ENCODE measurements at places on chromosomes 1 and 21.
A peak's percentile ranks its signal among the peaks of the same experiment; 100 is the strongest.

- DNase-seq, result no peak
These were observed 19.8 kb upstream of the SARS1 start for GRCh38 chr1:109193653-109194590.

GRCh38 chr1:246788895-246789338 lies 64.7 kb downstream of the SCCPDH start:
- no peak for DNase-seq

GRCh38 chr1:186059311-186059710 lies 315.7 kb downstream of the TPR start:
- DNase-seq, result no peak

DNA sequence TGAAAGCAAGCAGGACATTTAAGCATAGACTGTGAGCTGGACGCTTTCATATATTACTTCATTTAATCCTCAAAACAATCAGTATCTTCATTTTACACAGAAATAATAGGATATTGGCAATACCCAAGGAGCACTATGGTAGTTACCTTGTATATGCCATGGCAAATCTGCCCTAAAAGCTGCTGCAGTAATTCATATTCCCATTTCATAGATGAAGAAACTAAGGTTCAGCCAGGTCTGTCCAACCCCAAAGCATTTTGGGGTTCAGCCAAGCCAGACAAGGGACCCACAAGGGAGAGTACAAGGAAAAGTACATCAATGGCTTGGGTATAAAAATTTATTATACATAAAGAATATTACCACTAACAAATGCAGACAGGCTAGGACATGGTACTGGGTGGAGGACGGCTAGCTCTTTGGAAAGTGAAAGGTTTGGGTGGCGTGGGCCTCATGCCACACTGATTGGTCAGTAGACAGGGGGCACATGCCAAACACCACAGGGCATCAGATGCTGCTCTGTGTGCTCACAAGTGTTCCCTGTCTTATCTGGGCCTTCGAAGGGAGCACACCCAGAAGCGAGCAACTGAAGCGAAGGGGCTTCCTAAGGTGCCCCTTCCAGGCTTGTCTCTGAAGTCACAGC lies 23.9 kb upstream of the PTAFR start:
- DNase-seq, result no peak

DNA sequence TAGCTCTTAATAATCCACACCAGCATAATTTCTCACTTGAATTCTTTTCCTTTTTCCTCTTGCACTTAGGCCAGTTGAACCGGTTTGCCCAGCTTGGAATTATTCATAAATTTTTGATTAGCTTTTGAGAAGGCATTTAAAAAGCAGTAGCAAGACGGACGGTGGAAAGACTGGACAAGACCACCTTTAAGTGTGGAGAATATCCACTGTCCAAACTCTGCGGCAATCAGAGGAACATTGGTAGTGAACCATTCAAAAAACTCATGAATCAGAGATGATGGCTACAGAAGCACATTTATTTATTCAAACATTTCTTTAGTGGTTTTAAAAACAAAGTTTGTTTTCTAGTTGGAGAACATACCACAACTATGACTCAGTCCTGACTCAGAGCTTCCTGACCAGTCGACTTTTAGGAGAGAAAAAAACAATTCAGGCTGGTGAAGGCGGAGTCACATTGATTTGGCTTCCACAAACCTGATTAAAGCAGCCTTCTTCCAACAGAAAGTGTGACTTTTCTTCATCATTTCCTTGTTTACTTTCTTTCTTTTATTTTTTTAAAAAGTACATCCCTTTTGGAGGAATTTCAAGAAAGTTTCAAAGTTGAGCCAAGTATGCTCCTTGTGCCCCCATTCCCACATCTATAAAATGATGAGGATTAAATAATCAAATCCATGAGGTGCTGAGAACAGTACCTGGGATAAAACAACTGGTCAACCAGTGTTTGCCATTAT lies 128.8 kb downstream of the ADSS2 start:
- DNase-seq, result no peak

DNA sequence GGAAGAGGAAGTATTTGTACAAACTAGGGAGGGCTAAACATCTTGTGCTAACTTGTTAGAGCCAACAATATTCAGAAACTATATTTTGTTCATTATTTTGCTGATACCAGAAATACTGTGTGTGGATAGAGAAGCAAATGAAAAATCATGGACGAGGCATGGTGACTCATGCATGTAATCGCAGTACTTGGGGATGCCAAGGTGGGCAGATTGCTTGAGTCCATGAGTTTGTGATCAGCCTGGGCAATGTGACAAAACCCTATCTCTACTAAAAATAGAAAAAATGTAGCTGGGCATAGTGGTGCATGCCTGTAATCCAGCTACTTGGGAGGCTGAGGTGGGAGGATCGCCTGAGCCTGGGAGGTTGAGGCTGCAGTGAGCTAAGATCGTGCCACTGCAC lies 13.4 kb downstream of the LRRC41 start:
- DNase-seq, result no peak

DNA sequence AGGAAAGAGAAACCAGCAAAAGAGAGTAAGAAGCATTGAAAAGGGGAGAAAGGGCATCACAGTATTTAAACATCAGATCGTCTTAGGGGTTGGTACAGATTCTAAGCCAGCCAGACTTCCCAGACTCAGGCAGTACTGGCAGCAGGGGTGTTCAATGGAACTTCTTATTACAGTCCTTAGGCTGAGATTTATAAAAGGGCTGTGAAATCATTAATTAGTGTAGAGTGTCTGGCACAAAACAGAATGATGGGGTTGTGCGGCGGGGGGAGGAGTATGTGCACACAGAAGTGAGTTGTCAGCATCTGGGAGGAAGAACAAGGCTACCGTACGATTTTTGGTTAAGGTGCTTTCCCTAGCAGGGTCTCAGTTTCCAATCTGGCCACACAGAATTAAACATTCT lies 38.2 kb downstream of the ARHGEF11 start:
- no peak for DNase-seq

GRCh38 chr1:110207831-110208230 lies 2.3 kb upstream of the KCNC4 start:
- DNase-seq, result no peak

DNA sequence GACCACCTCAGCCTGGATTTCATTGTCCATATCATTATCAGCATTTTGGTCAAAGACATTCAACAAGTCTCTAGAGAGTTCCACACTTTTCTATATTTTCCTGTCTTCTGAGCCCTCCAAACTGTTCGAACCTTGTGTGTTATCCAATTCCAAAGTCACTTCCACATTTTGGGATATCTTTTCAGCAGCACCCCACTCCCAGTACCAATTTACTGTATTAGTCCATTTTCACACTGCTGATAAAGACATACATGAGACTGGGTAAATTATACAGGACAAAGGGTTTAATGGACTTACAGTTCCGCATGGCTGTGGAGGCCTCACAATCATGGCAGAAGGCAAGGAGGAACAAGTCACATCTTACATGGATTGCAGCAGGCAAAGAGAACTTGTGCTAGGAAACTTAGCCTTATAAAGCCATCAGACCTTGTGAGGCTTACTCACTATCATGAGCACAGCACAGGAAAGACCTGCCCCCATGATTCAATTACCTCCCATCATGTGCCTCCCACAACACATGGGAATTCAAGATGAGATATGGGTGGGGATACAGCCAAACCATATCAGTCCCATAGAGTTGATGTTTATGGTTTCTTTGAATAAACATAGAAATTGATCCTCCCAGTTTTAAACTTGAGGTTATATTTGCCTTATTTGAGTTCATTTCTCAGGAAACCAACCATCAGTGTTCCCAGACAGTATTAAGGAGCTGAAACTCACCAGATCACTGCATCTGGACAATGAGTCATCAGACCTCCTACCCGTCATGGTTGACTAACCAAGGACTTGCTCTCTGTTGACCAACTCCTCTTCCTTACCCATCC lies 322.7 kb upstream of the DUSP10 start:
- no peak for DNase-seq

DNA sequence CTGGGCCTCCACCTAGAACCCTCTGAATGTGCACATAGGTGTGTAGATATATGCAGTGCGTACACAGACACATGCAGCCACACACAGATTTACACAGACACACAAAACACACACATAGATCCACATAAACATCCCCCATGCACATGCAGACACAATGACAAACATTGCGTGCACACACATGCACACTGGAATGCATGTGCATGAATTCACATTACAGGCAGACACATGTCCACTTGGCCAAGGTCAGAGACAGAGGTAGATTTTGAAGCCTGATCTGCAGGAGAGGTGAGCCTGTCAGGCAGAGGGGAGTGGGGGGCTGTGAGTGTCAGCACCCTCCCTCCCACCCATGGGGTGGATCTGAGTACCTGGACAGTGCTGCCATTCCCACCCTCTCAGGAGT lies 338.5 kb downstream of the PTPRU start:
- DNase-seq, result no peak

DNA sequence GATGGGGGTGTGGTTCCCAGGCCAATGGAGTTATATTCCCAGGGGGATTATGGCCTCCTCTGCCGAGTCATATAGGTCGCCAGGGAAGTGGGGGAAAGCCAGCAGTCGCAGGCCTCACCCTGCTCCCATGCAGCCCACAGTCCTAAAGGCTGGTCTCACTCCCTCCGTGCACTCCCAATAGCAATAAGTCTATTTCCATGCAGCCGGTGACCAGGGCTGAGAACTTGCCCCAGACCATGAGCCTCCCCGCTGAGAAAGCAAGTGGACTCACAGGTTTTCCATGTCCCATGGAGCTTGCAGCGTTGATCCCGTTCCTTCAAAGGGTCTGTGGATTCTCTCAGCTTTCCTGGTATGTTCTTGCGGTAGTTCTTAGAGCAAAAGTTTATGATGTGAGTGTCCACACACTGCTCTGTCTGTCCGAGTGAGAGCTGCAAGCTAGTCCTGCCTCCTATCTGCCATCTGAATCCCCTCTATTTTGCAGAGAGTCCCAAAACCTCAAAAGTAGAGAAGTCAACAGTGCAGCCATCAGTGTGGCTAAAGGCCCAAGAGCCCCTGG lies 81.7 kb upstream of the TMPRSS2 start:
- no peak for DNase-seq

DNA sequence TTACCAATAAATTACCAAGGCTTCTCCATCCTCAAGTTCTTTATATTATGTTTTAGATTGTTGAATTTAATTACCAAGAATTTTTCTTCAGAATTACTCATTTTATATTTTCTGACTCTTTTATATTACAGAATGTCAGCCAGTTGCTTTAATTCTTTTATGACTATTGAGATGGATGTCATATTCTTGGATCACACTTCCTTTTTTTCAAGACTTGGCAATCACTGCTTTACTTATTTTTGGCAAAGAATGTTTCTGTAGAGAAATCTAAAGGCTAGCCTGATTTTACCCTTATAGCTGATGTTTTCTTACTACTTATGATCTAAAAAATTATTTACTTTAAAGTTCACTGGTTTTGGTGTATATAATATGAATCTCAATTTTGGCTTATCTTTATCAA lies 721.1 kb upstream of the TMPRSS15 start:
- DNase-seq, result no peak

DNA sequence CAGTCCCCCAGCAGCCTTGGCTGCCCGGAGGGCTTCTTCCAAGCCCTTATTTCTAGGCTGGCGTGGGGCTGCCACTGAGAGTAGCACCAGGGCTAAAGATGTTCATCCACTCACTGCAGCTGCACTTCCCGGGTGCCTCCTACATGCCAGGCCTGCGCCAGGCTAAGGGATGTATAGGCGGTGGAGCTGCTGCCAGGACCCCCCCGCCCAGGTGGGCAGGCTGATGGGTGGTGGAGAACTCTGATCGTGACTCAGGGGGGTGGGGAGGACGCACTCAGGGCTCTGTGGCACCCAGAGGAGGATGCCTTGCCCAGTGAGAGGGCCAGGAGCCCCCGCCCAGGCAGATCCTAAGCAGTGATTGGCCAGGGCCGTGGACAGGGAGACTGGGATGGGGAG lies 34.1 kb downstream of the CFAP74 start:
- DNase-seq, result no peak

DNA sequence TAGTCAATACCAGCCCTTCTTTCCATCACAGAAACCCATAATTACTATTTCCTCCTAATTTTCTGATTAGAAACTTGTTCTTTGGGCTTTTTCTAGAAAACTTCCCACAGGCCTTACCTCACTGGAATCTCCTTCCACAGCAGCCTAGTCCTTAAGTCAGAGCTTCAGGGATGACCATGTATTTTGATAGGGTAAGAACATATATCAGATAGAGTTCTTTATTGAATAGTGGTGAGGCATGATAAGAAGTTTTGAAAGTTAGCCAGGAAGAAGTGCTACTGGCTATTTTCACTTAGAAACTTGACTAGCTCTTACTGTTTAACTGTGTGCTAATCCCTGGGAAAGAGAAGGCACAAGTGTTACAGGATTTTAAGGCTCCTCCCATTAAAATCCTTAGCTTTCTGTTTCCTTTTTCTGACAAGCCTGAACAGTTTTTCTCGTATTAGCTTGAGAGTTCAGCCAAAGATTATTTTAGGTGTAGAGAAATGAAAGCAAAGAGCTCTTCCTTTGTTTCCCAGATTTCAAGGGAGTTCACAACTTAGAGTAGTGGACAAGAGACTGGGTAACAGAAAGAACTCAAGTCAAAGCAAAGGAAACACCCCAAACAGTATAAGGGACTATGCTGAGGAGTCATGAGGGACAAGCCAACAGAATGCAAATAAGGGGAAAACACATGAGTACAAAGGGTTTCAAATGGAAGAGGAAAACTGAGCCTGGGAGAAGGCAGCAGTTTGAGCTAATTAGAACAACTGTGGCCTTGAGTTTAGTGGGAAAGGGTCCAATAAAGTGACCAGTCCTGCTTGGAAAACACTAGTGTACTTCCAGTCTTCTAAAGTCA lies 37.2 kb upstream of the AIM2 start:
- DNase-seq, result no peak

DNA sequence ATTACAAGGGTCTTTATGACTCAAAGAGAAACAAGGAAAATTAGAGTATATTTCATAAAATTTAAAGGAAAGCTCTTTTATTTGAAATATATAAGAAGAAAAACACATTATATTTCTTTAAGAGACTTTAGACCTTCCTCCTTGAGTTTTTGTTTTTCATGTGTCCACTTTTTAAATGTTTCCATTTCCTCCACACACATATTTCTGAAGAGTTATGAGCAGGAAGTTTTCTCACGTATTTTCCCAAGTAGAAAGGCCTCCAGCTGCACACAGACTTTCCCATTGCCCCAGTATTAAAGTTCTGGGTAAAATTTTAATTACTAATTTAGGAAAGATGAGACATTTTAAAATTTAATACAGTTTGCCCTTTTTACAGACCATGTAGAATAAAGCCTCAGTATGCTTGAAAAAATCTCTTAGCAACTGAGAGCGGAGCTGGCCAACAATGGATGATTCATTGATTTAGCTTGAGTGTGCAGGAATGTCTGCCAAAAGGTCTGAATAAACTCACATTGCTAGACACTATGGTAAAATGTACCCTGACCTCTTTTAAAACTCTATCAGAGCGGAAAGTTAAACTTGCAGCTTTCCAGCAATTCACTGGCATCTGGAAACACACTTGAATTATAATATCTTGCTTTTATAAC lies 57.9 kb downstream of the DDAH1 start:
- peak; percentile 54 for DNase-seq

DNA sequence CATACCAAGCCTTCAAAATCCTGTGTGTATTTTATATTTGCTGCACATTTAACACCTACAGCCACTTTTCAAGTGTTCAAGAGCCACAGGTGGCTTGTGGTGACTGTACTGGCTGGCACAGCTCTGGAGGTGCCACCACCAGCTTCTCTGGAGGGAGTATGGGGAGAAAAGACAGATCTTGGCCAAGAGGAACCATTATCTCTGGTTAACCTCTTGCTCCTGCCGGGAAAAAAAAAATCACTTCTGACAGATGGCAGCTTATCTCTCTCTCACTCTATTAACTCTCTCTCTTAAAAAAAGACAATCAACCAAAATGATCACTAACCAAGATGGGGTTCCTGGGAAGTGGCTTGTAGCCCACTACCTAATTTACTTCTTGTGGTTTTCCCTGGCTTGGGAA lies 1.2 kb upstream of the RIIAD1 start:
- DNase-seq, result no peak

GRCh38 chr1:60569189-60569588 lies 495.6 kb upstream of the C1orf87 start:
- DNase-seq, result no peak
